Activated CD4-positive, CD25-positive, alpha-beta regulatory T cell (primary cell): ENCODE measurements at places on chromosomes 7 and 10.

- DNase-seq = no peak
Measured at GRCh38 chr10:1156616-1156886, 100.4 kb downstream of the WDR37 start.

DNA sequence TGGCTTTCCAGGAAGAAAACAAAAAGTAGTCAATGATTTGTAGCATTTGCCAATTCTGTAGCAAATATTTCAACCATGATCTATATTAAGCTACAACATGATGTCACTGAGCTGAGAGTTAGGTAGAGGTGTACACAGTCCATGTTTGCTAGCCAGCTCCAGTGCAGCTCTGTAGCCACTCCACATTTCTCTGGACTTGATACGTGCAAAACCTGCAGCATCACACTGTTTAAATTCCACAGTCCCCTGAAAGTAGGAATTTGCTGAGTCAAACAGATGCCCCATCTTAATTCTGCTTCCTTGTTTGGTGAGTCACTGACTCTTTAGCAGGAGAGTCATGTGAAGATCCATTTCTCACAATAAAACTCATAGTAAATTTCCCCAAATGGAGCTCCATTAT lies 89.8 kb upstream of the LRRTM3 start:
- DNase-seq = no peak

DNA sequence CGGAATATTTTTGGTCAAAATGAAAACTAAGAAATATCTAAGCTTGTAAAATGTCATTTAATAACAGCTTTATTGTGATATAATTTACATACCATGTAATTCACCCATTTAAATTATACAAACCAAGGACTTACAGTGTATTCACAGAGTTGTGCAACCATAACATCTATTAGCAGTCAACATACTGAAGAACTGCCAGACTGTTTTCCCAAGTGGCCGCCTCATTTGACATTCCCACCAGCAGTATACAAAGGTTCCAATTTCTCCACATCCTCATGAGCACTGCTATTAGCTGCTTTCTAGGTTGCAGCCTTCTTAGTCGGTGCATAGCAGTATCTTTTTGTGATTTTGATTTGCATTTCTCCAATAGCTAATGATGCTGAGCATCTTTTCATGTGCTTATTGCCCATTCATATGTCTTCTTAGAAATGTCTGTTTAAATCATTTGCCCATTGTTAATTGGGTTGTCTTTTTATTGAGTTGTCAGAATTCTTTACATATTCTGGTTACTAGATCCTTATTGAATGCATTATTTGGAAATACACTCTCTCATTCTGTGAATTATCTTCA lies 153.0 kb upstream of the FGFR2 start:
- DNase-seq = no peak

DNA sequence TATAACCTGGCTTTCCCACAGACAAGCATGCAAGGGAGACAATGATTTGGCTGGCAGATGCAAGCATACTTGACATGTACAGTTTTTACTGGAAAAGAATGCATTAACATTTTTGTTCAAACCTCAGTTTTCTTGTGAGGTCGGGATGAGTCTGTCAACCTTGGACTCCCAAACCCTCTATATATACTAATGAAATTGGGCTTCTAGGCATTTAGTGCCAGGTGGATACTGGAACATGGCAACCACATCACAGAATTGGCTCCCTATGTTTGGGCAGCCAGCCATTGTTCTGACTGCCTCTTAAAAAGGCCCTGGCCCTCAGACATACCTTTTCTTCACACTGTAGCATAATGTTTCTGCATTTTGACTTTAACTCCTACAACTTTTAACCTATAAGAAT lies 39.1 kb downstream of the CDK6 start:
- DNase-seq = no peak

DNA sequence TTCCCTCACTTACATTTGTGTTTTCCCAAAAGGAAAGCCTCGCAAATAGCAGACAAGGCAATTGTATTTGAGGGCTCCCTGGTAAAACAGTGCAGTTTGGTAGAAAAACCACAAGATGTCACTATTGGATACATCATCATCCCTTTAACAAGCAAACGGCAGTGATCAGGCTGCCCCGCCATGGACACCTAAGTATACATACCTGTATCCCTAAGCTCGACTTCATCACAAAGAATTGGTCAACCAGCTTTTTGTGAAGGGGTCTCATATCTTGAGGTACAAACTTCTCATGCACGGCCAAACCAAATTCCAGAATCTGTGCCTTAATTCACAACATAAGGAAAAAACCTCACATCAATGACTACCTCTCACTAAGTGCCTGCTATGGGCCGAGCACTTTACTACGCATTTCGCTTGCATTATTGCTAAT lies 179.5 kb upstream of the IMMP2L start:
- DNase-seq = no peak

GRCh38 chr7:154919344-154920225 lies 83.3 kb downstream of the PAXIP1 start:
- DNase-seq = no peak

GRCh38 chr10:71087622-71088021 lies 124.7 kb upstream of the UNC5B start:
- DNase-seq = no peak

- no peak for DNase-seq
Measured at GRCh38 chr7:113134025-113134424, 15.7 kb upstream of the SMIM30 start.

GRCh38 chr7:5872326-5872725 lies 8.3 kb upstream of the OCM start:
- no peak for DNase-seq

DNA sequence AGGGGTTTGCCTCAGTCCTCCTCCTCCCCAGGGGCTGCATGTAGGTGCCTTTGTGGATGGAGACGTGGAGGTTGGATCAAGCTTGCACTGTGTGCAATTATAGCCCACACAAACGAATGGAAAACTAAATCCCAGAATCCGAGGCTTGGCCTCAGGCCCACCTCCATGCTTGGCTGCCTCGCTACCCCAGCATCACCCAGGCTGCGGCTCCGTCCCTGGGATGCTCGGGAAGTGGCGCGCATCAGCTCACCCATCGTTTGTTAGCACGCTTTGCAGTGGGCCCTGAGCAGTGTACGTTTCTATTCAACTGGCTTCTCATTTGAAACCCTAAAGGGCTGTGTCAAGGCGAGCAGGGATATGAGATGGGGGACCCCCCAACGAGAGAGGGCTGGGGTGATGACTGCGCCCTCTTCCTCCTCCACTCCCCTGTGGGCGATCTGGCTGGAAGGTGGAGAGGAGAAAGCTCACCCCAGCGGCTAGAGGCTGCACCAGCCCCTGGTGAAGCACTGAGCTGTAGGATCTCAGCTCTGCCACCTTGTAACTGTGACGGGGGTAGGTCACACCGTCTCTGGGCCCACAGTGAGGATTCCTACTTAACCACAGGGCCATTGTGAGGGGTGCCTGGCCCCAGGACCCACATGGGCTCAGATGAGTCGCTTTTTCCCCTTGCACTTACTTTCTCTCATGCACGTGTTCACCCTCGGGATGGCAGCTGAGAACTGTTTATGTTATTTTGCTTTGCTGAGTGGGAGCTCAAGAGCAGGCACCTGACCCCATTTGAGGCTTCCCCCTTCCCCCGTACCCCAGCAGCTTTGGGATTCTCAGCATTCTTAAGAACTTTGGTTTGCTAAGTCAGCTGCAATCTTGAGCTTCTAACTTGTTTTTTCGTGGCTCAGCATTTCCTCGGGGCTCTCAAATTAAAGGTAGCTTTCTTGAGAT lies 12.7 kb upstream of the BTBD16 start:
- no peak for DNase-seq

- no peak for DNase-seq
Measured at GRCh38 chr10:99522470-99523250, 10.1 kb upstream of the NKX2-3 start.

GRCh38 chr7:31899356-31899927 lies 170.8 kb downstream of the PDE1C start:
- no peak for DNase-seq

DNA sequence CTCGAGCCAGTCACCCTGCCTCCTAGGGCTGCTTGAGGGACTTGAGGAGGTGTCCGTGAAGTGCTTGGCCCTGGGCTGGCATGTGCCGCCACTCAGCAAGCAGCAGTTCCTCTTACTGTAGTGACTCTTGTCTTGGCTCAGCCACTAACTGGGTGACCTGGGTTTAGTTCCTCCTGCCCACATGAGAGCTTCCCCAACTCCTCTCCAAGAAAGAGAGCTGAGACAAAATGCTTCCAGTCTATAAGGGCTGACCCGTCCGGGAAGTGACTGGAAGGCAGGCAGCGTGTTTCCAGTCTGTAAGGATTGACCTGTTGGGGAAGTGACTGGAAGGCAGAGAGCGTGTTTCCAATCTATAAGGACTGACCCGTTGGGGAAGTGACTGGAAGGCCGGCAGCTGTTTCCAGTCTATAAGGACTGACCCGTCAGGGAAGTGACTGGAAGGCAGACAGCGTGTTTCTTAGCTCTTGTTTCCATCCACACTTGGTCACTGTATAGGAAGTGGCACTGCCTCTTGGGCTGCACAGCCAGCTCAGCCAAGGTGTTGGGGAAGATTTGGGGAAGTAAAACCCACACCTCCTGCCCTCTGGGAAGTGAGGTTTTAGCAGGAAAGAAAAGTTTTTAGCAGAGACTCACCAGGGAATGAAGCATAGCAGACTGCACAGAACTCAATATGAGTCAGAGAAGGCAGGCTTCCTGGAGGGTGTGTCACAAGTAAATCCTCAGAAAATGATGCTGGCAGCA lies 53.3 kb upstream of the PPIF start:
- no peak for DNase-seq

DNA sequence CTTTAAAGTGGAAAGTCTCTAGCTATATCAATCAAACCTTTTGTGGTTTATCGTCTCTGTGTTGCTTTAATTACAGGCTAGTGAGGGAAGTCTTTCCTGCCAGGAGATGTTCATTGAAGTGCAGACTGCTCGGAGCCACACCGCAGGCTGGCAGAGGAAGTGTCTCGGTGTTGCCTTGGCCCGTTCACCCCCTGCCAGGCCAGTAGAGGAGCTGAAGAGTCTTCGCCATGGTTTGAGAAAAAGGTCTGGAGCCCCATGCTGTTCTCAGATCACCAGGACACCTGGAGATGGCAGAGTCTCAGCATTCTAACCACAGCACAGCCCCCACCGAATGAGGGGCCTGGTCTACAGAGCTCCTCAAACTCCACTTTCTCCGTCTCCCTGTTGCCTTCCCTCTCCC lies 275.9 kb upstream of the PLPP4 start:
- DNase-seq = no peak

- no peak for DNase-seq
Measured at GRCh38 chr10:133158756-133159610, 1.0 kb upstream of the KNDC1 start.
